CD4-positive, alpha-beta memory T cell (primary cell): ENCODE measurements at places on chromosomes 3 and 15. TPM values are rescaled to one million over a fixed set of nuclear protein-coding genes. Genes with fewer than 3 reads are reported as not detected.

B3GALNT1 gene
- total RNA-seq, result 0.89 TPM

PLXND1 gene
- total RNA-seq, result 72.5 TPM

AMIGO3 gene
- total RNA-seq, result not detected

RHCG gene
- total RNA-seq, result not detected

GOLGA8G gene
- total RNA-seq, result not detected

KCNMB3 gene
- total RNA-seq, result 1.7 TPM

ZKSCAN7 gene
- 4.2 TPM for total RNA-seq

CLDN18 gene
- not detected for total RNA-seq

COL7A1 gene
- 1.9 TPM for total RNA-seq

ZPLD1 gene
- not detected for total RNA-seq

TMEM87A gene
- total RNA-seq, result 49.9 TPM
